Activated CD8-positive, alpha-beta T cell treated with anti-CD3 and anti-CD28 coated beads, Interleukin-2, amount 10 ng/mL, durations not matched to agents 7 days and 5 days (primary cell): ENCODE measurements at places on chromosomes 13 and 19. TPM values are rescaled to one million over a fixed set of nuclear protein-coding genes. Genes with fewer than 3 reads are reported as not detected.

The SIGLEC9 gene
- 0.60 TPM for total RNA-seq

The FGF22 gene
- not detected for total RNA-seq

- no peak for DNase-seq
Observed at GRCh38 chr19:41019346-41019745, 28.3 kb downstream of the CYP2B6 start.

DNA sequence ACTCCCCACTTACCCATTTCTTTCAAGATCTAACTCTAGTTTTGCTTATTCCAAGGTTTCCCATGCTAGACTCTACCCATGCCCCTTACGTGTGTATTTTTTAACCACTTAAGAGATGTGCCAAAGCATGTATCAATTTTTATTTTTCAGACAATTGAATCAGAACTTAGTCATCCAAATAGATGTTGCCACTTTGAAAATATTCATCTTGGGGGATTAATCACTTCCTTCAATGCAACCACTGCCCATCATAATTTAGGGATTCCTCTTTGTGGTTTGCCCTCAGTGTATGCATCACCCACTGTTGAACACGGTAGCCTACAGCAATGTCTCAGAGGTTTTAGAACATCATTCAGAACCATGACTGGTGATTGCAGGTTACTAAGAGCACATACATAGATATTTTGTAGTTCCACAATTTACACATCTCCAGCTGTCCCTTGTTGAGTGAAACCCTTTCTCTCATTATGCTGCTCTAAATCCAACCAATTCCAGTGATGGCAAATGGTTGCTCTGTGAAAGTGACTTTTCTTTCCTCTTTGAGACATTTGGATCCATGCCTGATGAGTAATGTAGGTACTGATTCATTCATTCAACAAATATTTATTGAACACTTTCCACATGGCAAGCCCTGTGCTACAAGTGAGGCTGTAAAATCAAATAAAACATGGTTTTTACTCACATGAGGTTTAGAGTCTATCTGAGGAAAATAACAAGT is 60.6 kb upstream of the SERP2 start:
- DNase-seq: no peak

- DNase-seq: no peak
Observed at GRCh38 chr13:111140562-111141105, 25.5 kb downstream of the ARHGEF7 start.

DNA sequence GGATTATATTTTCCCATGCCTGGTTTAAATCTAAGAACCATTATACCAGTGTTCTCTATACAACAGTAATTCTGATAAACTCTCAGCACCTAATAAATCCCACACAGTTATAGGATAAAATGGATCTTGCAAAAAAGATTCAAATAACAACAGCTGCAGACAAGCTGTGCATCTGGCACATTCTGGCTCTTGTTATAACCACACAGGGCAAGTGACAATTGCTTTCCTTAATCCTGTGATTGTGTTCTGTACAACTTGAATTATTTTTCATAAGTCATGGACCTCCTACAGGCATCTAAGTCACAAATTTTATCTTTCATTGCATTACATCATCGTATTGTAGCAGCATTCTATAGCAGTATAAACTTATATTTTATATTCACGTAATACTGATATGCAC is 948.3 kb downstream of the SLITRK1 start:
- no peak for DNase-seq

The ZNF653 gene
- total RNA-seq: 20.1 TPM

DNA sequence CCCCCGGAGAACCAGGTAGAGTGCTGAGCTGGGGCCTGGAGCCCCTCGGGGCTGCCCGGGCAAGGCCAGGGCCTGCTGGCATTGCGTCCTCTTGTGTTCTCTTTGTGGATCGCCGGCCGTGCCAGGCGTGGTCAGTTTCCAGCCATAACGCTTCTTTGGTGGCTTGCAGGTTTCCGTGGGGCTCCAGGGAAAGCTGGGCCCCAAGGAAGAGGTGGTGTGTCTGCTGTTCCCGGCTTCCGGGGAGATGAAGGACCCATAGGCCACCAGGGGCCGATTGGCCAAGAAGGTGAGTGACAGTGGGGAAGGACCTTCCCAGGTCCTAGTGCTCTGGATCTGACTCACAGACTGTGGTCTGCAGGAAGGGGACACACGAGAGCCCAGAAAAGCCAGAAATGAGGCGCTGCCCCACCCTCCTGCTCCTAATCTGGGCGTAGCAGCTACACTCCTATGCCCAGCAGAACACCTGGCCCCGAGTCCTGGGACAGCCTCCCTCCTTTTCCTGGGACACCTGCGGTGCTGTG is 57.5 kb downstream of the RAB20 start:
- no peak for DNase-seq

The ONECUT3 gene
- not detected for total RNA-seq

DNA sequence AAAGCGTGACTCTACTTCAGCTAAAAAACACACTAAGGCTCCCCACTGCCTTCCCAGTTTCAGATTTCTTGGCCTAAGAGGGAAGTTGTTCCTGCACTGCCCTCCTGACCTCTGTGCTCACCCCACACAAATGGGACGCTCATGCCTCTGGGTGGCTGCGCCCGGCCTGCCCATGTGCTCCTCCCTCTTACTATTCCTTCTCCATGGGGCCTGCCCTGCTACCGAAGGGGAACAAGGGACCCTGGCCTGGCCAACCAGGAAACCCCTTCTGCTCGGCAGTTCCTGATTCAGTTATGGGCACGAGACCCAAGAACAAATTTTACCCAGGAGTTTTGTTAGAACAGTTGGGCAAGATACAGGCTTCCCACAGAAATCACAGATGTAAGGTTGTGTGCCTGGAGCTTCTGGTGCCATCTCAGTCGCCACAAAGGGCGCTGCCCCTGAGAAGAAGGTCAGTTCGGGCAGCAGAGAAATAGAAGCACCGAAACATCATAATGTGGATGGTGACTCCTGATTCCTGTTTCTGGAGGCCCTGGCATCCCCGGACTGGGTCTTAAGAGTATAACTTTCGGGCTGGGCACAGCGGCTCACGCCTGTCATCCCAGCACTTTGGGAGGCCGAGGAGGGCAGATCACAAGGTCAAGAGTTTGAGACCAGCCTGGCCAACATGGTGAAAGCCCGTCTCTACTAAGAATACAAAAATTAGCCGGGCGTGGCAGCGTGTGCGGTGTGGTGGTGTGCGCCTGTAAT is 5.4 kb upstream of the PLPP2 start:
- DNase-seq: no peak

The FXYD1 gene
- total RNA-seq: 1.4 TPM

- no peak for DNase-seq
Observed at GRCh38 chr19:48090281-48090802, 20.3 kb downstream of the PLA2G4C start.

The TMEM150B gene
- total RNA-seq: 0.26 TPM

- DNase-seq: no peak
Observed at GRCh38 chr13:43094901-43095300, 71.5 kb downstream of the DNAJC15 start.

GRCh38 chr19:993831-994393 is 6.3 kb upstream of the GRIN3B start:
- no peak for DNase-seq

DNA sequence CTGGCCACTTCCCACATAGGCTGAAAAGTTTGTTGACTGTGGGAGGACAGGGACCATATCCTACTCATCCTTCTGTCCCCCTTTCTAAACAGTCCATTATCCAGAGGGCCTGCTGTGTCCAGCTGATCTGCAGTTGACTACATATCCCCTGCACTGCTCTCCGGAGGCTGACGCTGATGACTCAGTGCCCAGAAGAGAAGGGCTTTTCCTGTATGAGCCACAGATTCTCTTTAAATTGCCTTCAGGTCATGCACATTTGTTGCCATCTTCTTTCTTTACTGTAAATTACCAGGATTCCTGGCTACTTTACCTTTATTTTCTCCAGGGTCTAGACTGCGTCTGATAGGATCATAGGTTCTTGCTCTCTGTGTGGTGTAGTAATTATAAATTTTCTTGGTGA is 125.2 kb downstream of the LACC1 start:
- no peak for DNase-seq

GRCh38 chr13:72199640-72200039 is 332.6 kb upstream of the DACH1 start:
- no peak for DNase-seq

DNA sequence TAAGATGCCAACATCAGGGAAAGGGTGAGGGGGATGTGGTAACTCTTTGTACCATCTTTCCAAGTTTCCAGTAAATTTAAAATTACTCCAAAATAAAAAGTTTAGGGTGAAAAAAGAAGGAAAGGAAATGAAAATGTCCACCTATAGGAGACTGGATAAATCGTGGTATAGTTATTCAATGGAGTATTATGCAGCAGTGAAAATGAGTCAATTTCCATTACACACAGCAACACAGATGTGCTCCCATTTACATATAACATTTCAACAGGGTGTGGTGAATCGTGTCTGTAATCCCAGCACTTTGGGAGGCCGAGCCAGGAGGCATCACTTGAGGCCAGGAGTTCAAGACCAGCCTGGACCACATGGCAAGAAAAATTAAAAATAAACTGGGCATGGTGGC is 7.4 kb upstream of the ZNF541 start:
- no peak for DNase-seq

- no peak for DNase-seq
Observed at GRCh38 chr19:49573425-49573824, 6.9 kb downstream of the NOSIP start.

The CEACAM7 gene
- not detected for total RNA-seq

The RPL36 gene
- total RNA-seq: 926 TPM

The TINCR gene
- 0.26 TPM for total RNA-seq

- no peak for DNase-seq
Observed at GRCh38 chr13:48158915-48159314, 64.0 kb upstream of the MED4 start.

- no peak for DNase-seq
Observed at GRCh38 chr13:30224732-30225131, 82.6 kb downstream of the KATNAL1 start.

The SIRT2 gene
- total RNA-seq: 36.4 TPM
